ENCODE measurements at places on chromosomes 2 and 18.

DNA sequence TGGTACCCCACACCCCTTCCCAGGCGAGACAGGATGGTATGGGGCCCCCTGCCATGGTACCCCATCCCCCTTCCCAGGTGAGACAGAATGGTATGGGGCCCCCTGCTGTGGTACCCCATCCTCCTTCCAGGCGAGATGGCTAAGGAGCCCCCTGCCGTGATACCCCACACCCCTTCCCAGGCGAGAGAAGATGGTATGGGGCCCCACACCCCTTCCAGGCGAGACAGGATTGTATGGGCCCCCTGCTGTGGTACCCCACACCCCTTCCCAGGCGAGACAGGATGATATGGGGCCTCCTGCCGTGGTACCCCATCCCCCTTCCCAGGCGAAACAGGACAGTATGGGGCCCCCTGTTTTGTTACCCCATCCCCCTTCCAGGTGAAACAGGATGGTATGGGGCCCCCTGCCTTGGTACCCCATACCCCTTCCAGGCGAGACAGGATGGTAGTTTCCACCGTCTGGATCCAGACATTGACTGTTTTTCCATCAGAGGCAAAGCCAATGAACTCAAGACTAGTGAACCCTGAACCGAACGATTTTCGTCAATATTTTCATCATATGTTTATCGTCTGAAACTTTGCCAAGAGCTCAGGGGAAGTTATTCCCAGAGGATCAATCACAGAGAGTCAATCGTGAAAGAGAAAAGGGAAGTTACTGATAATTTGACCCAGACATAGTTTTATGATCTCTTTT lies 75.0 kb downstream of the MYCN start:
- DNase-seq = no peak

GRCh38 chr18:23587220-23587642 lies 925 bp upstream of the NPC1 start:
- no peak for DNase-seq

DNA sequence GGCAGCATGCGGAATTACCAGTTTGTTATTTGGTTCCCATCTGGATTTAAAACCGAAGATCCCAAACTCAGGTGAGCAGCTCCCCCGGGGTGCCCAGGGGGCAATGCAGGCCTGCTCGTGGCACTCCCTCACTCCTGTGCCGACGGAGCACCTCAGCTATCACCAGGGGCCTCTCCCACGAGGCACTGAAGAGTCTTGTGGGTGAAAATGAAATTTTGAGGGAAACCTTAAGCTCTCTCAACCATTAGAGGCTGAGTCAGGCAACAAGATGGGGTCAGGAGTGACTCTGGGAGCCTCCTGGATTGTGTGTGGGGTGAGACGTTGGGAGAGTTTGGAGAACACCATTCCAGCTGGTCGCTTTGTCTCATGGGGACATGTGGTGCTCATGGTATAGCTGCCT lies 189.0 kb downstream of the PRKCE start:
- no peak for DNase-seq

- DNase-seq = no peak
Observed at GRCh38 chr2:131488306-131489205, 3.6 kb downstream of the MZT2A start.

GRCh38 chr18:61749031-61749430 lies 143.8 kb downstream of the RNF152 start:
- no peak for DNase-seq

DNA sequence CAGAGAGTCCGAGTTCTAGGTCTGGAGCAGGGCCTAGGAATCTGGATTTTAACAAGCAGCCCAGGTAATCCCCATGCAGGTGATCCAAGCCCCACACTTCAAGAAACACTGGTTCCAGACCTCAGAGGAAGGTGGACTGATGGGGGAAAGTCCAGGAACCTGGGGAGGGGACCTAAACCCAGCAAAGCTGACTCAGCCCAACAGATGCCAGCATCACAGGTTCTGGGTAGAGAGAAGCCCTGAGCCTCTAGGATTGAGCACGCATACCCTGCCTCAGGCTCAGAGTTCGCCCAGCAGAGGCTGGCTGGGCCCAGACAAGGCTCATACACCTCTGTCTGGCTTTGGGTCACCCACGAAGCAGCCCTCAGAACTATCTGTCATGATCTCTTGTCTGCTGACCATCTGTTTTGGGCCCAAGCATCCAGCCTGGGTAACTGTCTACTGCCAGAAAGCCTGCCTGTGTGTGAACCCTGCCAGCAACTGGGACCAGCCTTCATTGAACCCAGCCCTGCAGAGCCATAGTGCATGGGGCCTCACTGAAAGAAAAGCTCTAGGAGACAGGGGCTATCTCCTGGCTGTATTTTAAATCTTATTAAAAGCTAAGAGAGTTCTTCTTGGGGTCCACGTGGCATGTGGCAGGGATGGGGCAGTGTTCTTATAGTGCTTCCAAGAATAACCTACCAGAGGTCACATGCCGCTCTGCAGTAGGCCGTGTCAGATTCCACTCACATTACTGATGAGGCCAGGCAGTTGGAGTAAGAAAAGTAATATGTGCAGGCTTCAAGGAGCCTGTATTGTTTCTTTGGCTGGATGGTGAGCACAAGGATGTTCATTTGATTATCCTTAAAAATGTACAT lies 7.4 kb downstream of the TMEM127 start:
- no peak for DNase-seq

GRCh38 chr2:97673915-97674283 lies 4.4 kb downstream of the C2orf92 start:
- no peak for DNase-seq

DNA sequence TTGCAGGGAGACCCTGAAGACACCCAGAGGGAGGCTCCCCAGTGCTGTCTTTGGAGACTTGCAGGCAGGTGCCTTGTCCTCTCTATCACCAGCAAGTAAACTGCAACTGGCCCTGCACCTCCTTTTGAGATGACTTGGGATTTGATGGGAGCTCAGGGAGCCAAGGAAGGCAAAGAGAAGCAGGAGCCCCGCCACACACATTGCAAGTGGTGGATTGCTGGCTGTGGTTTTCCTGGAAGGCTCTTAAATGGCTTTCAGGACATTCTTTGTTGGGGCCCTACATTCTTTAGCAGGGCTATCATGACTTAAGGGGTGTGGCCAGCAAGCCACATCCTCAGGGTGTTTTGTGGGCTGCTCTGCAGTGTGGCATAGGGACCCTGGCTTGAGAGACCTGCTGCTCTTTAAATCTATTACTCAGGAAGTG lies 39.9 kb upstream of the CDC42EP3 start:
- DNase-seq = peak; percentile 4

DNA sequence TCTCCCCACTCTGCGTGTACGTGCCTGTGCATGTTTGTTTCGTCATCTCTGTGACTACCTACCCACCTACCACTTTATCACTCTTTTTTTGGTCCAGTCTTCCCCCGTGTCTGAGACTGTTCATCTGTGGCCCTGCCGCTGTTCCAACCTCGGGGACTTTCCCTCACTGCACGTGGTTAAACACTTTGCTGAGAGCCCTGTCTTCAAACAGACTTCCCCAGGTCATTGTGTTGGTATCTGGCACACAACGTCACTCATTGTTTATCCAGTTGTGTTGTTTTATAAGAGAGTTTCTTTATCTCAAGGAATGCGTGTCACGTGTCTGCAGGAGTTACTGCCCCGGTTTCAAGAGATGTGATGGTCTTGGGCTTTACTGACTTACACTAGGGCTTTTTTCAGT lies 262.0 kb upstream of the RASGRP3 start:
- DNase-seq = no peak

DNA sequence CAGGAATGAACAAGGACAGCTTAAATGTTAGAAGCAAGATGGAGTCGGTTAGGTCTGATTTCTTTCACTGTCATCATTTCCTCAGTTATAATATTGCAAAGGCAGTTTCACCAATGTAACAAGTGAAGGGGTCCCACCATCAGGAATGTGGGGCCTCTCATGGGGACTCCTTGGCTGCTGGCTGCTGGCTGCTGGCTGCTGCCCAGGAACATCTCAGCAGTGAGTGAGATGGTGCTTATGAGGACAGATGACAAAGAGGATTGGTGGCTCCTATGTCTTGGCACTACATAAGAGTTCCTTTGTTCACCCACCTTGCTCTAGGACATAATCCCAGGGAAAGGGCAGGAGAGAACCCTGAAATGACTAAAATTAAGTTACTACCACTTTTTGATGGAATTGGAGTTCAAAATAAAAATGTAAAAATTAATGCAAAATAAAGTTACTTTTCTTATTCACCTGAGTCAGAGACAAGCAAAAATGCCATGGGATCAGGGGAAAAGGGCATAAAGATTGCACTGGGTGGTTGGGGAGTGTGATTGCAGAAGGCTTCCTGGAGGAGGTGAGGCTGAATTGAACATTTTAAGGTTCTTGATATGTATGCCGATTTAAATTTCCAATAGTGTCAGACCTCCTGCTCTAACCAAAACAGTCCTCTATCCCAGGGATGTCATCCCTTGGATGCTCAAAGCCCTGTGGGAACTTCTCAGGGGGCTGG lies 23.4 kb downstream of the TMEM177 start:
- no peak for DNase-seq

- no peak for DNase-seq
Observed at GRCh38 chr2:145815933-145816332, 1296.0 kb upstream of the ZEB2 start.

DNA sequence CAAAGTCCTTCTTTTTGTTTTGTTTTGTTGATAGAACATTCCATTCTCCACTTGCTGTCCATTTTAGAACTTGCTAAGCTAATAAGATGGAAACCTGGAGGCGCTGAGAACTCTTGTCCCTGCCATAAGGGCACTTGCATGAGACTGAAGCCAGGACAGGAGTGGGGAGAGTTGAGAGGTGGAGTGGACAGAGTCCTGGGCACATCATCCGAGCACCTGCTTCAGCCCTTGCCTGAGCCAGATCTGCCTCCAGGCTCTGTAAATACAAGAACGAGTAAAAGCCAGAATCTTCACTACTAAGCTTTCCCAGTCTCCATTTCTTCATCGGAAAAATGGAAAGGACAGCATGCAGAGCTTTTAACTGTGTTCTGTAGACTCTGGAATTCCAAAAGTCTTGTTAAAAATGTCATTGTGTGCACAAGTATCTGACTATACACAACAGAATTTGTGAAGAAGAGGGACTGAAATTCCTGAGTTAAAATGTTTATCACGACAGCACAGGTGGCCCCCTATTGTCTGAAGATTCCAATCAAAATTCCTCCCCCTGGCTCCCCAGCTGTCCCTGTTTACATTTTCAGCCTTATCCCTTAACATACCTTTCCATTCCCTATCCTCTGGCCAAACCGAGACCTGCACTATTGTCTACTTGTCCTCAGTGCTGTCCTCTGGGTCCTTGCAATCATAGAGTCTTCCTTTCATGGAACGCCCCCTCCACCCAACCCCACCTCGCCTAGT lies 498.2 kb upstream of the TNP1 start:
- no peak for DNase-seq

DNA sequence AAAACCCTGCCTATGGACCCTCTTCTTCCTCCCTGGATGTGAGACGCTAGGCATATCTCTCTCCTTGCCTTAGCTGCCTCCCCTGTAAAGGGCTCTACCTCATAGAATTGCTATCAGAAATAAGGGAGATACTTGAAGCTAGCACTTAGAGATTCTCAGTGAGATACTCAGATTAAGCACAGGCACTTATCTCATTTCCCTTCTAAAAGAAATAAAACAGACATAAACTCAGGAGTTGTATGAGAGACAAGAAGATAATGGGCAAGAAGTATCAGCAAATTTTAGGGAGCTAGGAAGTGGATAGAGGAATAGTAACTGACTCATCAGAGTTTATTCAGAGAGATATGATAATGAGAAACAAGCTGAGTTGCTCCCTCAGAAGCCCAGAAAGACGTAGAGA lies 131.0 kb downstream of the SP3 start:
- no peak for DNase-seq

All from activated CD4-positive, alpha-beta T cell treated with anti-CD3 and anti-CD28 coated beads for 24 hours (primary cell).